AG20443 (cell line): ENCODE measurements at places on chromosomes 12 and 14.

GRCh38 chr14:32472512-32473463 lies 143.7 kb downstream of the AKAP6 start:
- DNase-seq: peak; percentile 30

GRCh38 chr14:52844262-52845060 lies 53.1 kb upstream of the GNPNAT1 start:
- DNase-seq: peak; percentile 18

DNA sequence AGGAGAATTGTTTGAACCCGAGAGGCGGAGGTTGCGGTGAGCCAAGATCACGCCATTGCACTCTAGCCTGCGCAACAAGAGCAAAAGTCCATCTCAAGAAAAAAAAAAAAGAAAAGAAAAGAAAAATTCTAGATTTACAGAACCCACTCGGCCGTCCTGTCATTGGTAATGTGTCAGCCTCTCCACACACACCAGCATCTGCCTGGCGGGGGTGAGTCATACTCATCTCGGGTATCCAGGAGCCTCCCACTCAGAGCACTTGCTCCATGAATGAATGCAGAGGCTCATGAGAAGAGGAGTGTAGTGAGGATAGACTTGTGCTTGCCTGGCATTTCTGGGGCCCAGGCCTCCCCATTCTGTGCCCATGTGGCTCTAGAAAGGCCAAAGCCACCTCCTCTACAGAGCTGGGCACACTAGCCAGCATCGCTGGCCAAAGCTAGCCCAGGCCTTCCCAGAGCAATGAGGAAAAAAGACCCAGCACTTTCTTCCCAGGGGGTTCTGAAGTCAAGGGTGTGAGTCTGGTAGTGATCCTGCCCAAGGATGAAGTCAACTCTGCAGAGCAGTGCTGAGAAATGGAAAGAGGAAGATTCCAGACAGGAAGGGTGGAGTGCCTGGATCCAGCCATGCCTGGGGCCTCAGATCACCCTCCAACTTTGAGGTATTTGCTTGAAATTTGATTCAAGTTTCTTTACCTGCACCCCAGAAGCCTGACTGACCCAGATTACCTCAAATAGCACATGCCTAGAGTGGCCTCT lies 31.2 kb upstream of the KLC1 start:
- DNase-seq: peak; percentile 97

DNA sequence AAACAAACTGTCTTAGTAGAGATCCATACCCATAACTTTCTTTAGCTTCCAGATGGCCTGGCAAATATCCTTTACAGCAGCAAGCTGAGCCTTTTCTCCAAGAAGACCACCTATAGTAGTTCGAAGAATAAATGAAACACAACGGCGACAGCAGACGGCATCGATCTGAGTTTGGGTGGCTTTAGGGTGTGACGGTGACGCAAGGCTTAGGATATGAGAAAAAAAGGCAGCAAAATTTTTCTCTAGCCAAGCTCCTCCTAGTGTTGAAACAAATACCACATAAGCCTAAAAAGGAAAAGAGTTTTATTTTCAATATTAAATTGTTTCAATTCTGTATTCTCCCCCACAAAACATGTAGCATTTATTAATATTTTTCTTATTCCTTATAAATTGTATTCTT lies 33.3 kb downstream of the HEATR5A start:
- peak; percentile 25 for DNase-seq

GRCh38 chr14:104221071-104221625 lies 82.8 kb downstream of the KIF26A start:
- no peak for DNase-seq

DNA sequence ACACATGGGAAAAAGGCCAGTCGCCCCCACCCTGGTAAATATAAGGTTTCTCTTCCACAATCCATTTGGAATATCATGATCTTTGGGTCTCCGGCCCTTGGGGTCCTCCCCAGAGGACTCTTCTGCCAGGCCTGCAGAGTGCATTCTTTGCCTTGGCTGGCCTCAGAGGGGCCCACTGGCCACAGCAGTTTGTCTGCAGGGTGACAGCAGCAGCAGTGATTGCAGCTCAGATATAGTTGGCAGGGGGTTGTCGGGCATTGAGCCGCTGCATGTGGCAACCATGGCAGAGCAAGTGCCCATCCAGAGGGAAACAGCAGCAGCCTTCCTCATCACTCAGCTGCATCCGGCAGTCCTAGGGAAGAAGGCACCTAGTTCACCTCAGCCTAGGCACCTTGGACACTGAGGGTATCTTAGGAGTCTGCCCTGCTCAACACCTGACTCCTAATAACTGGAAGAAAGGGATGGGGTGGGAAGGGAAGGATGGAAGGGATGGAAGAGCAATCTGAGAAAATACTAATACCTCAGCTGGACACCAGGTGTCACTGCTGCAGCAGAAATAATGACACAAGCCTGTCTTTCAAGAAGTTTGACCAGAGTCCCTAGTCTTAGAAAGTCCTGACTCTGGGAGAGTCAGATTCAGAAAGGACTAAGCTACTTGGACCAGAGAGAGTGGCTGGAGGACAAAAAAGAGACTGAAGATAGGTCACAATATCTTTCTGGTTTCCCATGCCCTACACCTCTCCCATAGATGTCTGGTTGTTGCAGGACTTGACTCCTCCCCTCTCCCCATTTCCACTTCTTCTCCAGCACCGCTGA lies 8.9 kb downstream of the AJUBA start:
- DNase-seq: peak; percentile 61

- DNase-seq: no peak
Measured at GRCh38 chr12:89988188-89988915, 279.7 kb upstream of the ATP2B1 start.

DNA sequence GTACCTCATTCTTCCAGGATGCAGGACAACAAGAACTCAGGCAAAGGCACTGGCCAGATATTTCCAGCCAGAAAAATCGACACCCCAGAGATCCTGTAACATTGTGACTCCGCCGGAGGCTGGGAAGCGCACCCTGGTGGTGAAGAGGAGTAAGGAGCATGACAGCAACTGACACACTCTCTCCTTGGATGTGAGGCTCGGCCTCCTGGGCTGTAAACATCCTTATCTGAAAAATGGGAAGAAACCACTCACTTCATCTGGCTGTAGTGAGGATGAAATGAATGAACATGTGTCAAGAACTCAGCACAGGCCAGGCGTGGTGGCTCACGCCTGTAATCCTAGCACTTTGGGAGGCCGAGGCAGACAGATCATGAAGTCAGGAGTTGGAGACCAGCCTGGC lies 27.5 kb downstream of the TCHP start:
- DNase-seq: peak; percentile 86

DNA sequence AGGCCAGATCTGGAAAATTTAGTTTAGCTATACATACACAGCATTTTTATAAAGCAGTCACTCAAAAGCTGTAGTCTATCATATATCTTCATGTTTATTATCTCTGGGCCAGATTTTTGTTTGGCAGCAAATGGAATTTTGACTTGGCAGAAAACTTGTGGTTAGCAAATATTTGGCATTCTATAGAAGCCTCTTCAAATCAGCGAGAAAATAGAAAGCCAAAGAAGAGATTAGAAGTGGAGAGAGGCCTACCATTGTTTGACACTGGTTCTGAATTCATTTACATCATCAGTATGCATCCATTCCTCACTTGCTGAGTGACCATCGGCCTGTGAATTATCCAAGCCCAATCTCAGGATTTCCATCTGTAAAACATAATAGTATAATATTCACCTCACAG lies 1077.6 kb downstream of the GALC start:
- DNase-seq: no peak

- DNase-seq: peak; percentile 75
Measured at GRCh38 chr12:31589904-31590641, 863 bp downstream of the DENND5B start.

- DNase-seq: peak; percentile 51
Measured at GRCh38 chr12:111409780-111410430, 4.2 kb downstream of the SH2B3 start.

DNA sequence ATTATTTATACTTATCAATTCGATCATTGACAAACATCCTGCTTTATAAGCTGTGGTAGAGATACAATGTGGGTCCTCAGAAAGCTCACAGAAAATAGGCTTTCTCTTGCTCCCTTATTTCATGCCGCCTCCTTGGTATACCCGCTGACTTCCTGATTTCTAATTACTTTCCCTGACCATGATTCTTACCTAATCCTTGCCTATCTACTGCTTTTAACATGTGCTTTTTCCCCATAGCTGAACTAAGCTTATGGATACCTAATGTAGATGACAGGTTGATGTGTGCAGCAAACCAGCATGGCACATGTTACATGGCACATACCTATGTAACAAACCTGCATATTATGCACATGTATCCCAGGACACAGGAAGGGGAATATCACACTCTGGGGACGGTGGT lies 65.1 kb downstream of the ITPR2 start:
- no peak for DNase-seq

DNA sequence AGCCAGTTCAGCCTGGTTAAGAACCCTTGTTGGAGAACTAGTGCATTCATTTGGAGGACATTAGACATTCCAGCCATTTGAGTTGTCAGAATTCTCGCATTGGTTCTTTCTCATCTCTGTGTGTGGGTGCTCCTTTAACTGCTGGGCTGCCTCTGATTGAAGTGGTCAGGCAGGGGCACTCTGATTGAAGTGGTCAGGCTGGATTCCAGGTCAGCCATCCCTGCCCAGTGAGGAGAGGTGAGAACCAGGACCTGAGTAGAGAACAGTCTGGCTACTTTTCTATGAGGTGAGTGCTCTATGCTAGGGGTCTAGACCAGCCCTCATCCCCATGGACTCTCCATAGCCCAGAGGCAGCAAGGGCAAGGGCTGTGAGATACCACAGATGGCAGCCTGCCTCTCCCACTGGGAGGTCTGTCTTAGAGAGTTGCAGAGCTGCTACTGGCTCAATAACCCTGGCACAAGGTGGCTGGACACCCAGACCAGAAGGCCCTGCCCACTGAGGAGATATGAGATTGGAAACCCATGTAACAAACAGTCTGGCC lies 691.6 kb downstream of the TMTC2 start:
- no peak for DNase-seq

- no peak for DNase-seq
Measured at GRCh38 chr12:74959657-74960056, 250.0 kb downstream of the KCNC2 start.

DNA sequence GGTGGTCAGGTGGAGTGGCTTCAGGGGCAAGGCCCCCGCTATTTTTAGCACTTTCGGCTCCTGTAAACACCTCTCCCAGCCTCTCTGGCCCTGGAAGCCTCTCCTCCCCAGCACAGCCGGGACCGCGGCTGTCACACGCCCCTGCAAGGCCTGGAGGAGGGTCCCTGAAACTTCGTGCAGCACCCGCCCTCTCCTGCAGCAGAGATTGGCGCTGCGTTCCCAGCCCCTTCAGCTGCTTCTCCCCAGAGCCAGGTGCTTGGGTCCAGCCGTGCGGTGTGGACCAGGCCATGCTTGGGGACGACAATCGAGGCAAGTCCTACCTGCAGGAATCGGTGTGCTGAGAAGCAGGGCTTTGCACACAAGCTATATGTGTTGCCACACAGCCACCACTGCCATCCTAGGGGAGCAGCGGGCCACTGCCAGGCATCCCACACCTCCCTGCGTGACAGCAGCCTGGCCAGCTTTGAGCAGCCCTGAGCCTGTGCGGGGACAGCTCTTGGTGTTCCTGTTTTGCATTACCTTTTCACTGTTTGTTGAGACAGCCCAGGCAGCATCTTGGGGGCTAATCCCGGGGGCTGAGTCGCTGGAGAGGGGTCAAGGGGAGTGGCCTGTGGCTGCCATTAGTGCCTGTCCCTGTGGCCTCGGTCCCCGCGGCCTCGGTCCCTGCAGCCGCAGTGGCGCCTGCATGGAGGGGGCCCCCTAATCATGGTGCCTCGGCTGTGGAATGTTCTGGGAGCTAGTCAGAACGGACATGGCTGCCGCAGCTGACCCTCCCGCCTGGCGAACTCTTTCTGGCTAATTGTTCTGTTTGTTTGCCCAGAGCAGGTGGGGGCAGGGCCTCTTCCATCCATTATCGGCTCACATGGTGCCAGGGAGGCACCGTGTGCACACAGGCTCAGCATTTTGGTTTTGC lies 27.6 kb upstream of the TRAF3 start:
- DNase-seq: no peak

DNA sequence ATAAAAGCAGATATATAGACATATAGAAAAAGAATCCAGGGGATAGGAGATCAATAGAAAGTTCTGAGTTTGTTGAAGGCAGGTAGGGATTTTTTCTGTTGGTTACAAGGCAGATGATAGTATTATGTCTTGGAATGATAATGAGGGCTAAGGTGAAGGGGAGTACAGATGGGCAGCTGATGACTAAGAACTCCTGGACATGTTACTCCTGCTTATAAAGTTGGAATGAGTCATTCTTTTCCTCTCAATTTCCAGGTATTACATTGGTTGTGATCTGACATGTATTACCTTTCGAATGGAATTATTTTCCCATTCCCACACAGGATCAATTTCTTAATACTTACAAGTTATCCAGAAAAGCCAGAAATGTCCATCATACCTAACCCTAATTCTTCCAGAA lies 545.2 kb upstream of the MGAT4C start:
- no peak for DNase-seq

DNA sequence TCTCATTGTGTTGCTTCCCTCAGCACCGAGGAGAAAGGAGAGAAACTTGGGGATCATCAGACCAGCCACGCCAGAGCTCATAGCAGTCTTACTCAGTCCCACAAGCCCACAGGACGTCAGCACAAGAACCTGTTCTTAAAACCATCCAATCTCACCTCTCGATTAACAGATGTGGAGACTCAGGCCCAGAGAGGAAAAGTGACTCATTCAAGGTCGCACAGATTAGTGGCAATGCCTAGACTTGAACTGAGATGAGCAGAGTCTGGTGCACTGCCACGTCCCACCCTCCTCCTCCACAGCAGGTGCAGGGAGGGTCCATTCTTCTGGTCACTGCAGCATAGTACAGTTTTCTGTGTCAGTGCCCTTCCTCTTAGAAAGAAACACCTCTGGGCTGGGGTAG lies 154.9 kb upstream of the PZP start:
- no peak for DNase-seq

DNA sequence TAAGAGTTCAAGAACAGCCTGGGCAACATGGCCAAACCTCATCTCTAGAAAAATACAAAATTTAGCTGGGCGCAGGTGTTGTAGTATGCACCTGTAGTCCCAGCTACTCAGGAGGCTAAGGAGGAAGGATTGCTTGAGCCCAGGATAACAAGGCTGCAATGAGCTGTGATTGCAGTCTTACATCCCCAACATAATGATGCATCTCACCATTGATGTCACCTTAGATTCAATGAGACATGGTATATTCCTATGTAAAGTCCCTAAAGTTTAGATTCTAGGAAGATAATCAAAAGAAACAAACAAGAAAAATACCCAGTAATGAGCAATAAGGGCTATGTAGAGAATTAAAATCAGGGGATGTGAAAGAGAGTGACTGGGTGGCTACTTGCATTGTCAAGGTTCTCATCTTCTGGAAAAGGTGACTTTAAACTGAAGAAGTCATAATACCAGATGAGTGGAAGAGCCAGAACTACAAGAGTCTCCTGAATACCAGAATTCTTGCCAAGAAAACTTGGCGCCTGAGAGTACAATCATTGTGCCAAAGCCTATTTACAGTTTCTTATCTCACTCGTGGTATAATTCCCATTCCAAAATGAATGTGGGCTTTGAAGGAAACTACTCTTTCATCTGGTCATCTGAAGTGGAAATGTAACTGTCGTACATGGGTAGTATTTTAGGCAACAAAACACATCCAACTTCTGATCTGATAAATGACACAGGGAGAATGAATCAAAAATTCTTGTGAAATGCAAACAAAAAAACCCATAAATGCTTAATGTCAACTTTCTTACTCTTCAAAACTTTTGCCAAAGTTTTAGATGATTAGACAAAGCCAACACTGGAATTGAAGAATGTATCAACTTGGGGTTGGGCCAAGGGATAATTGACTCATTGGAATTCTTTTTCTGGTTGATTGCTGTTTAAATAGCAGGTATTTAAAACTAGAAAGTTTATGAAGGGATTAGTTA lies 81.1 kb upstream of the ST8SIA1 start:
- no peak for DNase-seq
